ENCODE measurements at places on chromosomes 2 and 18.

GRCh38 chr2:75736276-75736675 lies 25.6 kb upstream of the GCFC2 start:
- DNase-seq: no peak

GRCh38 chr2:105261061-105261460 lies 19.5 kb downstream of the GPR45 start:
- DNase-seq: no peak

- no peak for DNase-seq
Measured at GRCh38 chr2:134660626-134661402, 58.0 kb downstream of the TMEM163 start.

- DNase-seq: no peak
Measured at GRCh38 chr2:168767258-168767657, 35.2 kb upstream of the NOSTRIN start.

DNA sequence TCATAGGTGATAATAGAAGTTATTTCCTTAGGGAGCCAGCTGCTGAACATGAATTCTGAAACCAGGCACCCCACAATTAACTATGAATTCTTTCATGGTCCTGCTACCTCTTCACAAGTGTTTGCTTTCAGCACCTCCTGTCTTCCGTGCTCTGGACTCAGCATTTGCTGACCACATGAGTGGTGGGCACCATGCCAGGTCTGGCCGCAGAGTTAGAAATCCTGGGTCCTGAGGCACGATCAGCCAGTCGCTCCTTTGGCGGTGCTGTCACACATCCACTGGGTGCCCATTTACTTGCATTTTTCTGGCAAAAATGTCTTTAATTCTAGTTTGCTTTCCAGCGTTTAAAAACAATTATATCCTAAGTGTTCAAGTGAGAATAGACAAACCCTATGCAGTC lies 196.4 kb upstream of the PXDN start:
- no peak for DNase-seq

DNA sequence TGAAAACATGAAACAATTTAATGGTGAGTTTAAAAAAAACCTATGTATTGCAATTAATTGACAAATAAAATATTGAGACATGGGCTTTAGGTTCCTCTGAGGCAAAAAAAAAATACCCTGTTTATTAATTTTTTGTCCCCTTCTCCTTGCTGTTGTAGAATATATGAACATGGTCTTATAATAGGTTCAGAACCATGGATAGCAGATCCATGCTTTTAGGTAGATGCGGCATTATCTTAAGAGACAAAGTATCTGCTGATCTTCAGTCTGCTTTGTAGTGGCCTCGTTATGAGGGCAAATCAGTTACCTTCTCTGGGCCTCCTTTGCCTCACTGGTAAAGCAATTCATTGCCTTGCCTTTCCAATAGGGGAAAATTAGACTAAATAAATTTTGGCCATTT lies 850.7 kb downstream of the NRXN1 start:
- no peak for DNase-seq

DNA sequence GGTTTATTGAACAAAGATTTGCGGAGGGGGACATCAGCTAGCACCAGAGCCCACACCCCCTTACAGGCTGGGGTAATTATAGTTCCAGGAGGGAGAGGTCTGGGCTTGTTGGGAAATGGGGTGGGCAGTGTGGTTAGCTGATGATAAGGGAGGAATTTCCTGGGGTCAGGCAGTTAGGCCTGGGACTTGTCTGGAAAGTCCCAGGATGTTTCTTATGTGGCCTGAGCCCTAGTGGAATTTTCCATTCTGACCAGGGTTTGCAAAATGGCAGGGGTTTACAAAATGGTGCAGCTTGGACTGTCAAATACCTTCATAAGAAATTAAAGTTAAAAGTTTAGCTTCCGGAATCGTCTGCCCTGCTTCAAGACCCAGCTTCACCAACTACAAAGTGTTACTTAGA lies 199.1 kb downstream of the FBXO15 start:
- DNase-seq: peak; percentile 39

DNA sequence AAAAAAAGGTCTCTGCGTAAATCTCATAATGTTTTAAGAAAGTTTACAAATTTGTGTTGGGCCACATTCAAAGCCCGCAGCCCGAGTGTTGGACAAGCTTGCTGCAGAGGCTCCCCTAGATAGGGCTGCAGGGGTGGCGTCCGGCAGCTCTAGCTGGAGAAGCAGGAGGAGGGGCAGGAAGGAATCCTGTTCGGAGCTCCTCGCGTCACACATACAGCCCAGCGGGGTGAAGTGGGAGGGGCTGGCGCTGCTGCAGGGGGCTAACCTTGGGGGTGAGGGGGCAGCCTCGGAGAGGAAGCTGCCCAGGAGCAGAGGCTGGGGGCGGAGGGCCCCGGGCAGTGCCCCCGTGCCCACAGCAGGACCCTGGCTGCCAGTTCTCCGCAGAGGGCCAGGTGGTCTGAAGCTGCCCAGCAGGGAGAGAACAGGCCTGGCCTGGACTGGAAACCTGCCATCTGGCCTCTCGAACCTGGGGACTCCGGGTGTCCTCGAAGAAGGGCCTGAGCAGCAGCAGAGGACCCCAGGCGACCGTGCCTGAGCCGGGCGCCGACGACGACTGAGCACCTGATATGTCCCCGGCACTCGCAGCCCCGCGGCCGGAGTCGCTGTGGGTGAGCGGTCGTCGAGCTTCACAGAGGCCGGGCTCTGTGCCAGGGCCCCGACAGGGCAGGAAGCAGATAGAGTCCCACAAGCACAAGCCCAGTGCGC lies 2.6 kb upstream of the GPR35 start:
- DNase-seq: no peak

Measured in HuH-7 (cell line).